ENCODE measurements at places on chromosomes 5 and 9.

DNA sequence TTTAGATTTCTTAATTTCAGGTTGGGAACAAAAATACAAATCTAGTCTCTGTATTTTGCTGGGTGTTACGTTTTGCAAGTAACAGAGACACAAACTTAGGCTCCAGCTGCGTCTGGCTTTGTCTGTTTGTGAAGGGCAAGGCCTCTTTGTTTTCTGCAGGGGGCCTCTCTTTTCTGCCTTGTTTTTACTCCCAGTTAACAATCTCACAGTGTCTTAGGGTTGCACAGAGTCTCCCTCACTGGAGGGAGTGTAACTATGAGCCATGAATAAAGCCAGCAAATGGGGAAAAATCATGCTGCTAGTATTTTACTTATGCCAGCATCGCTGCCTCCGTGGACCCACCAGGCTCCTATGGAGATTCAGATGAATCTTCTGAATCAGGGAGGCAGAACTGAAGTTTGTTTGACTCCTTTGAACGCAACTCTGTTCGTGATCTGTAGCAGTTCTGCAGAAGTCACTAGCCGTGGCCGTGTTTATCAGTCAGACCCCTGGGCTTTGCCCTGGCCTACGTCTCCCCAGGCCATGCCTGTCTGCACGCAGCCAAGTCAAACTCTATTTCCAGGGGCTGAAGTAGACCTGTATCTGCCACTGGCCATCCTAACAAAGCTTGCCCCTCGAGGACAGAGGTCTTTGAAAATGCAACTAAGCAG lies 77.2 kb downstream of the ATP10B start:
- DNase-seq, result peak; percentile 6

DNA sequence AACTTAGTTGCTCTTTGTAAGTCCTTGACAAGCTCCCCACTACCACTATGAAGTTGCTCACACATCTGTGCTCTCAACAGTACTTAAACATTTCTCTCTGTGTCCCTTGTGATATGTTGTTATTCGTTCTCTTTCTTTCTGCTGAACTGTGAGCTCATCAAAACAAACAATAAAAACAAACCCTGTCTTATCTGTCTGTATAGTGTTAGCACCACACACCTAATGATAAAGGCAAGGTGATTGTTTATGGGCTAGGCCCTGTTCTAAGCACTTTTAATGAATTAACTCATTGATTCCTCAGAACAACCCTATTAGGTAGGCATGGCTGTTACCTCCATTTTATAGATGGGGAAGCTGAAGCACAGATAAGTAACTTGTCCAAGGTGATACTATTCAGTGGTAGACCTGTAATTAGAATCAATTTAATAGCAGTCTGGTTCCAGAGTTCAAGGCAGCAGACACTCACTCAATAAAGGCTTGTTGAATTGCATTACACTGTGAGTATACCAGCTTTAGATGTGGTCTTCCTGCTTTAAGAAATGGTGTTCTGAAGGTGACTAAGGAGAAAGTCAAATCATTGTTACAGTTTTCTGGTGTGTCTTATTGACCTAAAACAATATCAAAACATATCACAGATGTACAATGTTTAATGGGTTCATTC lies 153.6 kb upstream of the ELL2 start:
- no peak for DNase-seq

- DNase-seq, result no peak
Measured at GRCh38 chr9:86672966-86673365, 274.3 kb downstream of the GAS1 start.

DNA sequence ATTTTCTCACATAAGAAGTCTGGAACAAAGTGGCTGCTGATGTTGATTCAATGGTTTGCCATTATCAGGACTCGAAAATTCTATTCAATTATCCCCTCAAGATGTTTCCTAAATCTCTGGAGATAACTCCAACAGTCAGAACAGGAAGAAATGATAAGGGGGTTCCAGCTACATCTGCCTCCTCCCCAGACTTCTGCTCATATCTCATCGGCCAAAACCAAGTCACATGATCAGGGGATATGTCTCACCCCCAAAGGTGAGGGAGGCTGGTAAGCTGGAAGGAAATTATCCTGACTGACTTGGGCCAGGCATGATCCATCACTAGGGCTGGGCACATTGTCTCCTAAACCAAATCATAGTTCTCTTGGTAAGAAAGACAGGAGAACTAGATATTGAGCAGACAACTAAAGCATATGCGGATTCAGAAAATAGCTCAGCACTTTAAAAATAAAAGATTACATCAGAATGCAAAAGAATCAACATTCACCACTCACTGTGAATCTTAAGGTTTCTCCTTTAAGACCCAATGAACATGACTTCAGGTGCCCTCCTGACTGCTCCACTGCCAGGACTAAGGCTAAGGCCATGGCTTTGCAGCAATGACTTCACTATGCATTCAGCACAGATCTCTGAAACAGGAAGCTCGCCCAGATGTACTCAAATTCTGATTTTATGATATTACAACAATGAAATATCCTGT lies 306.3 kb downstream of the ENC1 start:
- no peak for DNase-seq

GRCh38 chr5:66643387-66643786 lies 47.2 kb downstream of the MAST4 start:
- DNase-seq, result no peak

- DNase-seq, result no peak
Measured at GRCh38 chr5:35672995-35673394, 55.3 kb downstream of the SPEF2 start.

DNA sequence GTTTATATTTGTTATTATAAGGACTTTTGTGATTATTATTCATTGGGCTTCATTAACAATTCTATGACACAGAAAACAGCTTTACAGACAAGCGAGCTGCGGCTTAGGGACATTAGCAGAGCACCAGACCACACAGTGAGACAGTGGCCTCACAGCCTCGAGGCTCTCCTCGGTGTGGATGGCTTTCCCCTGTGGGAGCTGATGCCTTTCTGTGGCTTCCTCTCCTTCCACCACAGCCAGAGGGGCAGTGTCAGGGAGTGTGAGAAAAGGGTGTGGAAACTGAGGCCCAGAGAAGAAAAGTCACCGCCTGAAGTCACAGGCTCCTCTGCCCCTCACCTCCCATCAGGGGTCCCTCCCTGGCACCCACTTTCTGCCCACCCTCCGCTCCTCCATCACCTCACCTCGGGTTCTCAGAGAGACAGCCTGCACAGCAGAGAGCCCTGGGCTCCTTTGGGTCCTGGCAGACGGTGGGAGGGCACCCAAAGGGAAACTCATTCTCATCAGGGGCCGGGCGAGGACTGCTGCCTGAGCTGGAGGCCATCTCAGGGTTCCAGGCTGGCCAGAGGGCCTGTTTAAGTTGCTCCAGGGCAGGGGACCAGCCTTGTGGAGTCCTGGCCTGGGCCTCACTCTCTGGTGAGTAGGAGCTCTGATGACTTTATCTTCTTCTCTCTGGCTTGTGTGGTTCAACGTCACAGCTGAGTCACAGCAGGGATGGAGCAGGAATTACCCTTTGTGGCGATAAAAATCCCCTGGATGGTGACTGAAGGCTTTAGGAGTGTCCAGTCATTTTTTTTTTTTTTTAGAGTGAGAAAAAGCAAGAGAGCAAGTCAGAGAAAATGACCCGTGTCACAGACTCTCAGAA lies 830 bp downstream of the TRAF1 start:
- no peak for DNase-seq

DNA sequence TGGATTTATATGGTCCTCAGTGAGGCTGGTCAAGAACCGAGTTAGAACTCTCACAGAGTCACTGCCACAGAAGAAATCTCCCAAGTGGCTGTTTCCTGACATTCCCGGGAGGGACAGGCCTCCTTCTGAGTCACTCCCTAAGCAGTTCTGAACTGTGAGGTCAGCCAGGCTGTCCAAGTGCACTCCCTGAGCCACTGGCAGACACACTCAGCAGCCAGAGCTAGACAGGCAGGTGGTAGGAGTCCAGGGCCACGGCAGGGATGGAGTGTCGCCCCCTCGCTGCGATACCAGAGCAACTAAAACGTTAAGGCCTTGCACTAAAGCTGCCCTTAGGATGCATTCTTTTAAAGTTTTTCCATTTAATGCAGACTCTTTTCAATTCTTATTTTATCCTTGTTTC lies 3.4 kb downstream of the IL4 start:
- DNase-seq, result no peak

DNA sequence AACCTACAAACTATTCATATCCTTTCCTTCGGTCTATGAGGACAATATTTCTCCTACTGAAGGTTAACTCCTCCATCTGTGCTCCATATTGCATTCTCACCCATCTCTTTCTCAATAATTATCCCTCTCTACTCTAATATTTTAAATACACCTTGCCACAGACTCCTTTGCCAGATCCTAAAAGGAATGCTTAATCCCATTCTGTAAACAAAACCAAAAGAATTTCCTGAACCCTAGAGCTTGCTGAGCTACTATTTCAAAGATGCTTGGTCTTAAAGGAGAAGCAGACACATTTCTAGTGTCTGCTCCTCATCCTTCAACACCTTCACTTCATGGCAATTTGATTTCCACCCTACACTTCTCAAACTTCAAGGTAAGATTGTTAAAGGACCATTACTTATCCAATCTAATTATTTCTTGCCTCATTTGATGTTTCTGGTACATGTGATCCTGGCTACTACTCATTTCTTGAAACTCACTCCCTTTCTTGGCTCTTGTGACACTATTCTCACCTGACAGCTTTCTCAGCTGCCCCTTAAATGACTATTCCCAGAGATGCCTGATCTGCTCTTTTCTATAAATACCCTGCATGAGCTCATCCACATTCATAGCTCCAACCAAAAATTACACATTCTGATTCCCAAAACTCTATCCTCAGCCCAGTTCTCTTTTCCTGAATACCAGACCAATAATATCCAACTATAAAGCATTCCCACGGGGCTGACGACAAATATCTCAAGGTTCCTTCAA lies 20.2 kb downstream of the HOMER1 start:
- DNase-seq, result no peak

DNA sequence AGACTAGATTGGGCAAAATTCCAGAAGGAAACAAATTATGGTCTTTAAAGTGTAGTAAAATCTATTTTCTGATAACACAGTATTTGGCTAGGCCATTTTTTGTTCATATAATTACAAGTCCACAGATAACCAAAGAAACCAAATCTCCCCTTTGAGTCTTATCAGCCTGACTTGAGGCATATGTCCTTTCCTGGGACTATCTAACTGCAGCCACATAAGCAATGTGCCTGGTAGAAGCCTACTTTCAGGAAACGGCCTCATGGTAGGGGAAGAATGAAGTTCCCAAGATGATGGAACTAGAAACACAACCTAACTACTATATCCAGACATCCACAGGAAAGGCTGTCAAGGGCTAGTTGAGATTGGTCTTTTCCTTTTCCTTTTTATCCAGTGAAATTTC lies 130.0 kb downstream of the PIK3R1 start:
- DNase-seq, result no peak

DNA sequence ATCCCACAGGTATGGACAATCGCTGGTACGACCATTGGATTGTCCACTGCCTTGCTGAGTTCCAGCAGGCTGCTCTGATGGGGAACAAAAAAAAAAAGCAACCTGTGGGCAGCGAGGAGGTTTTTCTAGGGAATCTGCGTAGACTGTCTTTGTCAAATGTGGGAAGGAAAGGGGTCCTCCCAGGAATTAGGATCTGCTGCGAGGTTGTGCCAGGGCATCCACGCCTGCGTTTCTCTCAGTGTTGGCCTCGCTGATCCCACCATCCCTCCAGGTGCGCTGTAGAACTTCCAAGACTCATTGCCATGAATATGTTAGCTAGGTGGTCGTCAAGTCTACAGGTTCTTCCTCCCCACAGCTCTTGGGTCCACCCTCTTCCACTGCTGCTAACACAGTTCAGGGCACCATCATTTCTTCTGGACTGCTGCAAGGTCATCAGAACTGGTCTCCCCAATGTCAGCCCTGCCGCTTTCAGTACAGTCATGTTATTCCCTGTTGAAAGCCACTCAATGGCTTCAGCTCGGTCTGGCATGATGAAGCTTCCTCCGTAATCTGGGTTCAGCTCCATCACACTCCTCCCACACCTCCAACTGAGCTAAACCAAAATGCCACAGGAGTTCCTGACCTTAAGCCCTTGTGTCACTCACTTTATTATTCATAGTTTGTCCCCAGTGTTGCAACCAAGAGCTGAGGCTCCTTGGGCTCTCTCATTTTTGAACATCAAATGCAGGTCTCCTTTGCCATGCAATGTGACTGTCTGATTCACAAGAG lies 79.5 kb upstream of the DMRT1 start:
- no peak for DNase-seq

- no peak for DNase-seq
Measured at GRCh38 chr5:111641533-111642233, 115.3 kb downstream of the NREP start.

GRCh38 chr9:133506653-133507038 lies 18.1 kb downstream of the MYMK start:
- DNase-seq, result no peak

DNA sequence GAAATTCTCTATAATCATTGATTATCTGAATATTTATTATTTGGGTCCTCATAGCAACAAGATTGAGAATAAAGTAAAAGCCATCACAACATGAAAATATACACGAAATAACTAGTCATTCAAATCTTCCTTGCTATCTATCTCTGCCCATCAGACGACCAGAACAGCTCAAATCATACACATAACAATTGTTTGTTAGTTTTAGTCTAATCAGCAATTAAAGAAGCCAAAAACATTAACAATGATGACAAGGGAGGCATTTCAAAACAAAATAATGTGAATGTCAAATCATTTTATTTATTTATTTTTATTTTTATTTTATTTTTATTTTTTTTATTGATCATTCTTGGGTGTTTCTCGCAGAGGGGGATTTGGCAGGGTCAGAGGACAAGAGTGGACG lies 106.0 kb upstream of the BNC2 start:
- no peak for DNase-seq

- DNase-seq, result no peak
Measured at GRCh38 chr5:68024426-68024825, 191.1 kb upstream of the PIK3R1 start.

GRCh38 chr5:116575326-116576052 lies 866 bp upstream of the SEMA6A start:
- peak; percentile 89 for DNase-seq

DNA sequence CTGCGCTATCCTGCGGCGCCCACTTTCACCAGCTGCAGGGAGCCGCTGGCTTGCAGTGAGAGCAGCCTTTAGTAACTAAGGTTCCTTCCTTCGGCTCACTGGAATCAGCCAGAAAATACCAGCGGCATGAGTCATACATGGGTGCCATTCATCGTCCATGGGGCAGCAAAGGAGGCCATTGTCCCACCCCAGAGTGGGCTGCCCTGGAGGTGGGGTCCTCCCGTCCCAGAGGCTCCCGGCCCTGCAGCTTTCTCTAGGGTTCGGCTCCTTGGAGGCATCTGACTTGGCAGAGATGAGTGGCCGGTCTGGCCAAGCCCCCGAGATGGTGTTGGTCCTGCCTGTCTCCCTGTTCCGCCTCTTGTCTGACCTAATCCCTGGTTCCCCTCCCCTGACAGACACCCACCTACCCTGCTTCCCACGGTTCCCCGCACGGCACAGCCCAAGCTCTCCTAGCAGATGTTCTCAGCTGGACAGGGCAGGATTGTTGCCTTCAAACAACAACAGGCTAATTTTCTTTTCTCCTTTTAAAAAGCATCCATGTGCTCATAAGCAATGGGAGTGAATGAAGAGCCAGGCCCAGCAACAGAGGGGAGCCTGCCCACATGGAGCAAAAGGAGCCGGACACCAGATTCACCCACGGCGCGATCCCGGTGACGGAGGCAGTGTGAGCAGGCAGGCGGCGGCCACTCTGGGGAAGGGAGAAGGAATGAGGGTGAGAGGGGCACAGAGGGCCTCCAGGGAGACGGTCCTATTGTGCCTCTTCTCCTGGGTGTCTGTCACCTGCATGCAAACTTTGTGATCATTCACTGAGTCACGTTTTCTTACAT lies 97.0 kb upstream of the COL5A1 start:
- DNase-seq, result no peak
